ENCODE measurements at places on chromosomes 2 and 18. TPM values are rescaled to one million over a fixed set of nuclear protein-coding genes. Genes with fewer than 3 reads are reported as not detected.

Gene SLC4A5
- polyA plus RNA-seq: 1.5 TPM

DNA sequence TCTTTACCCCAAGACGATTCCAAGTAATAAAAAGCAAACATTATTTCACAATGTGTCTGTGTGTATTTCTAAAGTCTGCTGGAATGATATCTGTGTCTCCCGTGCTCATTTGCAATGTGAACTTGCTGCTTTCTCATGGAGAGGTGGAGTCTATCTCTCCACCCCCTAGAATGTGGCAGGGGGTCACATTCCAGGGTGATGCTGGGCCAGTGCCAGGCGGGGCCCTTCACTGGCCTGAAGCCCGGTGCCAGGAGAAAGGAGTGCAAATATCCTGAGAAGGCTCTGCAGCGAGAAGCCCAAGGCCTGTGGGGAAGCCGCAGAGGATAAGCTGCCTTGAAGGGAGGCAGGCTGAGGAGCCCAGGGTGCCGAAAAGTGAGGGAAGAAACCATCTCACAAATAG, 26.8 kb upstream of the LDLRAD4 start:
- no peak for DNase-seq

GRCh38 chr2:11097038-11097720, 58.1 kb upstream of the SLC66A3 start:
- DNase-seq: no peak

- no peak for DNase-seq
These were observed 104.6 kb upstream of the RMDN2 start for GRCh38 chr2:37820471-37820986.

Gene NXPH2
- 2.5 TPM for polyA plus RNA-seq

DNA sequence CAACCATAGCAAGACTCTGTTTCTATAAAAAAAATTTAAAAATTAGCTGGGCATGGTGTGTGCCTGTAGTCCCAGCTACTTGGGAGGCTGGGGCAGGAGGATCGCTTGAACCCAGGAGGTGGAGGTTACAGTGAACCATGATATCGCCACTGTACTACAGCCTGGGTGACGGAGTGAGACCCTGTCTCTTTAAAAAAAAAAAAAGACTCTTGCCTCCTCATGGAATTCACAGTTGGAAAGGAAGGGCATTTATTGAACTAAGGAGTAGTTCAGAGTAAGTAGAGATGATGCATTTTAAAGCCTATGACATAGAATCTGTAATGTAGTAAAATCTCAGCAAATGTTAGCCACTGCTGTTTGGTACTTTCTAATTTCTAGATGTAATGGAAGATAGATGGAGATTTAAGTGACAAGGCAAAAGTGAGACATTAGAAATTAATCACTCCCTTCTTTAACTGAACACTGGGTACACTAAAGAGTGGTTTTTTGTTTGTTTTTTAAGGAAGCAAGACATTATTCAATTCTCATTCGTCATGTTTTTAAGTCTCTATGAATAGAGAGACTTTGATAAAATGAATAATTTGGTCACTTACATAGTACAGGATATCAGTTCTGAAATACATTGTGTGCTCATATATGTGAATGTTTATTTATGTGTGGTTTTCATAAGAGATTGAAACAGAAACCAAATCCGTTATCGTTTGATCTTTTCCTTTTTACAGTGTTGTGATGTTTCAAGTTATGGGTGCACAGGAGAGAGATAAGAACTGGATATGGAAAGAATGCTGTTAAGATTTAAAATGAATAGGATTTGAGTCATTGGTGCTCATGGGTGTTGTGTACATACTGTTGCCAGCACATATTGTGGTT, 186.1 kb upstream of the STON1 start:
- DNase-seq: peak; percentile 29

Gene SLC4A3
- polyA plus RNA-seq: 3.3 TPM

Gene SRD5A2
- 0.22 TPM for polyA plus RNA-seq

- DNase-seq: no peak
These were observed 28.4 kb upstream of the LONRF2 start for GRCh38 chr2:100350661-100351185.

Gene CNGA3
- polyA plus RNA-seq: 2.3 TPM

GRCh38 chr2:99707592-99707991, 217.8 kb upstream of the REV1 start:
- DNase-seq: no peak

DNA sequence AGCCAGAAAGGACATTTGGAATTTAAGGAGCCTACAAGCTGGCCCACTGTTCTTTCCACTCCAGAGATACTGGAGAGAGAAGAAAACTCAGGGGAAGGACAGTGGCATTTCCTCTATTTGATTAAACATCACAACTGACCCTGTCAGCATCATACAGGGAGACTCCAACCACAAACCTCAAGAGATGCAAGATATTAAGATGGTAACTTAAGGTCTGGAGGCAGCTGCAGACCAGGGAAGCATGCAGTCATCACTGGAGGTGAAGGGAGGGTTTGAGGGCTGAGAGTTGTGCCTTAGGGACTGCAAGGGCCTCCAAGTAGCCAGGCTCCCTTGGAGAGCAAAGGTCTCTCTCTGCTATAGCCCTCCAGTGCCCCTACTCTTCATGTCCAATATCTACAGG, 67.4 kb downstream of the RNF152 start:
- no peak for DNase-seq

DNA sequence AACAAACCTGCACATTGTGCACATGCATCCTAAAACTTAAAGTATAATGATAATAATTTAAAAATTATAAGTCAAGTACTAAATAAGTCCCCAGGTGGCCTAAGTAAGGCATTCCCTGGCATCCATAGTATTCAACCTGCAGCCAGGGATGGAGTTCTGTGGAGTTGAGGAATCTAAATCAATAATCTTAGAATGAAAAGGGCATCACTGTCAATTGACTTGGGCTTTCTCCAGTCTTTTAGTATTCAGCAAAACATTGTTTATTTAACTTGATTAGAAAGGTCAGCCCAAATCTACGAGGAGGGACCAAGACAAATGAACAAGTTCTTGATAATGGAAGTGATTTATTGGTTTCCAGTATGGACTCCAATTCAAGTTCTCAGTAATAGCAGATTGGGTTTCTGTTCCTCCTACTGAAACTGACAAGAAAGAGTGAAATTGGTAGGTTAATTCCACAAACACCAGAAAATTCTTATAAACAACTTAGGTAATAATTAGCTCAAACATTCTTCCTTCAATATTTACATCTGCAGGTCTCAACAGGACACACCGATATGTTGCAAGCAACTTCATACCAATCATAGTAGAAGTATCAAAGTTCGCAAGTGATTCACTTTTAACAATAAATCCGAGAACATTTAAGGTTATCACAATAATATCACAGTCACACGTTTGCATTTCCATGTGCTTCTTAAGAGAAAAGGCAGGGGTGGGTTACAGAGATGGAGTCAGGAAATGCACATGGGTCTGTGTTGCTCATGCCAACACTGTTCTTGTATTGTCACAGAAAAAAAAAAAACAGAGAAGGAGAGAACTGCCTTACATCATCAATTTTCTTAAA, 51.7 kb upstream of the EHBP1 start:
- DNase-seq: peak; percentile 60

- no peak for DNase-seq
These were observed 89.7 kb upstream of the RNF152 start for GRCh38 chr18:61982475-61982874.

- no peak for DNase-seq
These were observed 106.2 kb downstream of the RTP5 start for GRCh38 chr2:241975593-241976284.

GRCh38 chr2:102770506-102770905, 8.7 kb downstream of the TMEM182 start:
- no peak for DNase-seq

GRCh38 chr18:13247506-13247905, 28.9 kb downstream of the LDLRAD4 start:
- DNase-seq: no peak

DNA sequence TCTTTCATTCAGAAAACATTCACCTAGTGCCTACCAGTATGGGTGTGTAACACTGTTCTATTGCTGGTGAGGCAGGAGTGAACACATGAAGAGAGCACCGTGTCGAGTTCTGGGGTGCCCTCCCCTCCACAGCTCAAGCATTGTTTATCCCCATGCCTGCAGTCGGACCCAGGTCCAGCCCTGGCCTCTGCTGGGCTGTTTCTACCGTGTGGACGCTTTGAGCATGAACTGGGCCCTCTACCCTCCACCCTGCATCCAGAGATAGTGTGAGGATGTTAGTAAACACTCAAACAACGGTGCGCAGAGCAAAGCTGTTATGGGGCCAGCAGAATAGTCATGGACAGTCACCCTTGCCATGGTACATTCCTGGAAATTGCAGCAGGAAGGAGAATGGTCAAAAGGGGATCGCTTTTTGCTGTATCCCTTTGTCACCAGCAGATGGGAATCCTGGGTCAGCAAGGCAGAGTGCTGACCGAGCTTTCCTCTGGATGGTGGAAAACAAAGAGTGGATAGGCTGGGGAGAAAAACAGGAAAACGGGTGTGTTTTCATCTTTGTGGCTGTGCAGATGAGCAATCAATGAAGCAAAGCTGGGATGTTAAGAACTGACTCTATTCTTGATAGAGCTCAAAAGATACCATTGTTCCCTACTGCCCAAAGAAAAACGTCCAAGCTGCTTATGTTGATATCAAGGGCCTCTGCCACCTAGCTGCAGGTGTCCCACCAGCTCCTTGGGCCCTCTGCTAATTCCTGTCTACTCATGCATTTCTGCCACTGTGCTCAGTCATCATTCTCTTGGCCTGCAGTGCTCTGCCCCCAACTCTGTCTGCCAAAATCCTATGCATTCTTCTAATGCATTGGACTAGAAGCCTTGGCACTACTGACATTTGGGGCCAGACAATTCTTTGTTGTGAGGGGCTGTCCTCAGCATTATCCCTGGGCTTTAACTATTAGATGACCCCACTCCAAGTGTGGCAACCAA, 38.7 kb downstream of the REEP1 start:
- no peak for DNase-seq

GRCh38 chr2:65639156-65639864, 206.9 kb upstream of the SPRED2 start:
- no peak for DNase-seq

Gene CFC1
- 3.7 TPM for polyA plus RNA-seq

DNA sequence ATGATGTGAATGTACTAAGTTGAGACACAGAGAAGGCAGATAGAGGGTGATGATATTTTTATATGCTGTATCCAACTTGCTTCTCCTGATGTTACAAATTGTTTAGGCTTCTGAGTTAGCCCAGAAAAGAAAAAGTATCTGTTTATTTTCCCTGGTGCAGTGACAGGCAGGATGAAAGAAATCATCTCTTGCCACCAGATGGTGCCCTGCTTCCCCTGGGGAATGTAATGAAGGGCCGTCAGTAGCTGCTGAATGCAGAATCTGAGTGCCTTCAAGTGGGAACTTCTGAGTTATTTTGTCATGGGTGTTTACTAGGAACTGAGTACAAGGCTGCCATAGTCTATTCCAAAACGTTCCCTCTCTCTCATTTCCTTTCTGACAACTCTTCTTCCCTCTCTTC, 525.6 kb downstream of the MBD2 start:
- peak; percentile 42 for DNase-seq

Gene CASP8
- 40.2 TPM for polyA plus RNA-seq

Gene TUBA4B
- polyA plus RNA-seq: not detected

DNA sequence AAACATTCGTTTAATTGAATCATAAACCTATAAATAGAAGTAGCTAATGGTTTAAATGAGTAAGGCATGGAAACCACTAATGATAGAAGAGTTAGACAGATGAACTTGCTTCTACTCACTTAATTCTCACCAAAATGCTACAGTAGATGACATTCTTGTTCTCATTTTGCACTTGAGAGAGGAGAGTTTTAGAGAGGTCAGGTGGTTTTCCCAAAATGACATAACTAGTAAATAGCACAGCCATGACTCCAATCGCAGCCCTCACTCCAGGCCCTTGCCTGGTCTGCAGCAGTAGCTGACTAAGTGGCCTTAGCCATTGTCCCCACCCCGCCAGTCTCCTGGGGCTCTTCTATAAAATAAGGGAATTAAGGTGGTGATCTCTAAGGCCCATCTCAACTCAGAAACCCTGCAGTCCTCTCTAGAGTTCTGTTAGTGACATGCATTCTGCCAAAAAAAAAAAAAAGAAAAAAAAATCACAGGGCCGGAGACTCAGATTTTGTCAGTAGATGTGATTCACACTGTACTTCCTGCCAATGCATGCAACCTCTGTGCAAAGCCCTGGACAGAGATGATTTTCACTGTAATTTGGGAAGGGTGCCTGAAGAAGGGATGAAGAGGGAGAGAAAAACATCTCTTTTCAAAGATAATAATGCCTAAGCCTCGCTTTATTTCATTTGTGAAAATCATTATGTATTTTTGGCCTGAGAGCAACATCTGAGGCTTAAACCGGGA, 221.8 kb downstream of the ANAPC1 start:
- DNase-seq: no peak

Gene KLHL30
- 0.12 TPM for polyA plus RNA-seq

Gene MARCHF4
- polyA plus RNA-seq: 3.2 TPM

DNA sequence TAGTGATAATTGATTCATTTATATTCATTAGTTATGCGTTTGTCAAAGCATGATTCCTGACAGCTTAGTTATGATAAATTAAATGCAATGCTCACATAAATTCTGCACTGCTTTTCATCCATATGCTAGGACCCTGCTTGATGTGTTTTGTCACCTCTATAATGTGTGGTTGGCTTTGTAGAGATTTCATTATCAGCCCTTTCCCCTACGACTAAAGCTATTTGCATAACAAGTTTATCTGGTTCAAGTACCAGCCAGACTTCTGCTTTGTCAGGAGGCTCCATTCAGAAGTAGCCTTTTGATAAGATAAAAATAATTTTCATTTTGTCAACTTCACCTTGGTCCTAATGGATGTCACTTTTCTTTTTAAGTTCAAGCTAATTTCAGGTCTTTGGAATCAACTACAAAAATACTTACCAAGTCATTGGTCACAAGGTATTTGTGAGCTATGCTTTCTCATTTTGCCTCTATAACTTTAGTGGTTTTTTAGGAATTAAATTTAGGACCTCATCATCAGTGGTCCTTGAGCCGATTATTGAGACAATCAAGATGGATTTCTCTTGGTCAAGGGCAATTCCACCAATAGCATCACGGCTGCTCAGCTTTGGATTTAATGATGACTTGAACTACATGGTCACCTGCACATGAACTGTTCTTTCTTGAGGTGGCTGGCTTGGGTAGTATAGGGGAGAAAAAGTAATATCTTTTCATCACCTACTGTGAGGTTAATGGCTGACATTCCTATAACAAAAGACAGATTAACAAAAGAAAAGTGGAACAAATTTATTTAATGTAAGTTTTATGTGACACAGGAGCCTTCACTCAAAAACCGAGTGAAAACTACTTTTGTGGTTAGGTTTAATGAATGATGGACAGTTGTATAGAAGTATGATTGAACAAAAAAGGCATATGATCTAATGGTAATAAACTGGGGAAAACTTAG, 162.1 kb downstream of the MYO3B start:
- DNase-seq: peak; percentile 12

- peak; percentile 5 for DNase-seq
These were observed 211.5 kb downstream of the GALR1 start for GRCh38 chr18:77461062-77461688.

- no peak for DNase-seq
These were observed 40.4 kb downstream of the EN1 start for GRCh38 chr2:118806797-118807667.

- no peak for DNase-seq
These were observed 137.6 kb downstream of the HDAC4 start for GRCh38 chr2:239263231-239263630.

- DNase-seq: no peak
These were observed 9.3 kb upstream of the ESPNL start for GRCh38 chr2:238090887-238091286.

Gene NEUROD1
- 29.9 TPM for polyA plus RNA-seq

All from large intestine (tissue), 12 donors.